Stimulated activated naive B cell treated with anti-CD40 and anti-IgM and Interleukin-4, amounts not matched to agents 10 μg/mL and 1 μg/mL and 100 μg/mL, for 72 hours (primary cell): ENCODE measurements at places on chromosomes 16 and 17.

- H3K4me1 ChIP-seq: peaks cover 11% of the 10 kb centered on the region
Observed at GRCh38 chr16:57695680-57696069, 1.1 kb downstream of the DRC7 start.

- H3K36me3 ChIP-seq: peaks cover 57% of the 10 kb centered on the region
- no peaks in the 10 kb centered on the region for H3K27me3 ChIP-seq
Observed at GRCh38 chr17:28345419-28346198, 10.0 kb downstream of the TNFAIP1 start.

GRCh38 chr16:89071686-89072547 lies 21.7 kb upstream of the ACSF3 start:
- peaks cover 21% of the 10 kb centered on the region for H3K4me1 ChIP-seq
- H3K36me3 ChIP-seq: no peaks in the 10 kb centered on the region
- no peak for DNase-seq
- H3K27me3 ChIP-seq: peaks cover 13% of the 10 kb centered on the region
- no peak overlapping the region for H3K4me3 ChIP-seq

DNA sequence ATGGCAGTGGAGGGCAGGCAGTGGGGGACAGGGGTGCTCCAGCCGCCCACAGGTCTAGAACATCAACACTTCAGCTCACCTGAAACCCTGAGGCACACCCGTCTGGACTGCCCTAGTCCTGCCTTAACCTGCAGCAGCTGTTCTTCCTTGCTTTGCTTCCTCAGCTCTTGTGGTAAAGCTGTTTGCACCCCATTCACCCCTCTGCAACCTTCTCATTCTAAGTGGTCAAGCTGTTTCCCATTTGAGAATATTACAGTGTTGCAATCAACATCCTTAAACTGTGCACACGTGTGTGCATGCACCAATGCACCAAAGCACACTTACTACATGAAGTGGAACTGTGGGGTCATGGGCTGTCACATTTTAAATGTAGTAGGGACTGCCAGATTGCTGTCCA lies 32.4 kb downstream of the SCNN1B start:
- H3K27me3 ChIP-seq: peaks cover 5% of the 10 kb centered on the region
- H3K4me1 ChIP-seq: peaks cover 12% of the 10 kb centered on the region
- no peak for DNase-seq
- peaks cover 2% of the 10 kb centered on the region for H3K36me3 ChIP-seq

DNA sequence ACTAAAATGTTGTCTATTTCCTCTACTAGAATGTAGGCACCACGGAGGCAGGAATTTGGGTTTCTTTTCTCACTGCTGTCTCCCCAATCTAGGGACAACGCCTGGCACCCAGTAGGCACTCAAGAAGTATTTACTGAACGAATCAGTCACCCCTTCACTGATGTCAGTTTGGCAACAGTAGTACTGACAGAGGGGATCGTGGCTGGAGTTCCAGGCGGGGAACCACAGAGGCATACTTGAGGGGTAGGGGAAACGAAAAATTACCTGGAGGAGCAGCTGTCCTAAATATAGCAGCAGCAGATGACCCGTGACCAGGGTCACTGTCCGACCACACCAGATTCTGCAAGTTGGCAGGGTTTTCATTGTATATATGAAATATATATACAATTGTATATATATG lies 33.3 kb downstream of the TRIM25 start:
- H3K4me1 ChIP-seq: peaks cover 11% of the 10 kb centered on the region
- no peak for DNase-seq
- H3K36me3 ChIP-seq: peaks cover 7% of the 10 kb centered on the region
- H3K27ac ChIP-seq: no peak overlapping the region
- H3K27me3 ChIP-seq: no peaks in the 10 kb centered on the region

GRCh38 chr17:69012895-69013805 lies 47.6 kb downstream of the ABCA9 start:
- H3K27me3 ChIP-seq: no peaks in the 10 kb centered on the region
- no peaks in the 10 kb centered on the region for H3K36me3 ChIP-seq
- H3K4me1 ChIP-seq: no peaks in the 10 kb centered on the region
- H3K27ac ChIP-seq: no peak overlapping the region
- DNase-seq: no peak

DNA sequence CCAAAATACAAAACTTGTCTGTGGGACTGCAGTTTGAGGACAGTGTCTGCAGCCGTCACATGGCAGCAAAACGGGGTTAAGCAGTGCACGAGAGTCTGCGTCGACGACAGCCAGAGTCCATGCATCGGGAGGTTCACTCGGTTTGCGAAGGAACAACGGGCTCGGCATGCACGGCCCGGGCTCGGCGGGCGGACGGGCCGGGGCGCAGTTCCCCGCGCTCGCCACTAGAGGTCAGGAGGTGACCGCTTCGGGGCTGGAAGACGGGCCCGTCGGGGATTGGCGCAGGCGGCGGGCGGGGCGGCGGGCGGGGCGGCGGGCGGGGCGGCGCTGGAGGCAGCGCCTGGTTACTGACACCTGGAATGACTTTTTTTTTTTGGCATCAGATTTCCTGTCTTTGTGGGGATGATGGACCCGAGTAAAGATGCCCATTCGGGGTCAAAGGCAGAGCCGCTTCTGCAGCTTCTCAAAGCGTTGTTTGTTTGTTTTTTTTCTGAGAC lies 6.5 kb downstream of the SCGB1C2 start:
- H3K27me3 ChIP-seq: peaks cover 10% of the 10 kb centered on the region
- DNase-seq: peak; percentile 79
- H3K4me1 ChIP-seq: peaks cover 4% of the 10 kb centered on the region
- no peak overlapping the region for H3K4me3 ChIP-seq

DNA sequence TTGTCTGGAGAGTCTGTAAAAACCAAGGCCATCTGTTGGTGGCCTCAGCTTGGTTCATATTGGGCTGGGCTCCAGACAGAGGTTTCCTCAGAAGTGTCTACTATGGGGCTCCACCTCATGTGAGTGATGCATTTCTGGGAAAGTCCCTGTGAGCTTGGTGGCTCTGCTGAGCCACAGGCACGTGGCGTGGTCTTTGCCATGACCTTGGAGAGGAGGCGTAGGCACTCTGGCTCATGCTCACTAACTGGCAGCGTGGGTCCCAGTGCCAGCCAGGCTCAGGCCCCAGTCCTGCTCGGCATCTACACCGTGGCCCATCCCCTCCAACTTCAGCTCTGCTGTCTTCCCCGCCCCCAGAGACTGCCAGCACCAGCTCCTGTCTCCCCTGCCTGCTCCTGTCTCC lies 10.7 kb upstream of the SMTNL2 start:
- H3K4me1 ChIP-seq: peaks cover 12% of the 10 kb centered on the region
- H3K27ac ChIP-seq: no peak overlapping the region
- H3K36me3 ChIP-seq: no peaks in the 10 kb centered on the region
- H3K27me3 ChIP-seq: peaks cover 31% of the 10 kb centered on the region

GRCh38 chr16:66274335-66275110 lies 92.0 kb upstream of the CDH5 start:
- H3K36me3 ChIP-seq: peaks cover 4% of the 10 kb centered on the region
- peaks cover 50% of the 10 kb centered on the region for H3K27me3 ChIP-seq
- peaks cover 7% of the 10 kb centered on the region for H3K4me1 ChIP-seq
- no peak overlapping the region for H3K27ac ChIP-seq
- DNase-seq: no peak

DNA sequence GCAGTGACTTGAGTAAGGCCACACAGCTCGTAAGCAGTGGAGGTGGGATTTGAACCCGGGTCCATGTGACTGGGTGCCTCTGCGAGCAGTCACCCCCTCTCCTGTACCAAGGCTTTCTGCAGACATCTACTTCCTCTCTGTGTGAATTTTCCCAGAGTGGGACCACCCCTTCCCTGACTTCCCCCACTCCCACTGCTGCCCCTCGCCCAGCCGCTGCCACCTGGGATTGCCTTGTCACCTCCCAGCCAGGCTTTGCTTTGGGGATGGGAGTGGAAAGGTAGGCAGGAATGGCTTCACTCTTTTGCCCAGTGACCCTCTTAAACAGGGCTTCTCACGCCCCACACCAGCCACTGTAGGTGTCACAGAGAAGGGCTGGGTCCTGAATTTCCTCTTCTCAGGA lies 105.2 kb upstream of the SEC14L1 start:
- no peak overlapping the region for H3K27ac ChIP-seq
- H3K4me3 ChIP-seq: no peak overlapping the region
- no peak for DNase-seq

DNA sequence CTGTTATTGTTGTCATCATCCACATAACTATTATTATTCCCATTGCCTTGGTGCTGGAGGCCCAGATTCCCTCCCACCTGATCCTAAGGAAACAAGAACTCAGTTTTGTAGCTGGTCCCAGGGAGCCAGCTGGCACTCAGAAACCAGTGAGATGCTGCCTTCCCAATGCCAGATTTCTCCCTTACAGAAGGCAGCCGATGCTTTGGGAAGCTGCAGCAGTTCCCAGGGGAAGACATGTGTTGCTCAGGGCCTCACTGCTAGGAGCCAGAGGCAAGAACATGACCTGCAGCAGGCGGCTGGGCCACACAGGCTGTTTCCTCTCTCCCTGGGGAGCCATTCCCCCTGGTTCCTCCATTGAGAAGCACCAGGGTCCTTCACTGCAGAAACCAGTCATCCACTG lies 59.9 kb upstream of the GRIN2A start:
- H3K4me1 ChIP-seq: peaks cover 9% of the 10 kb centered on the region
- DNase-seq: no peak

- H3K4me1 ChIP-seq: peaks cover 50% of the 10 kb centered on the region
- no peak overlapping the region for H3K4me3 ChIP-seq
- peaks cover 69% of the 10 kb centered on the region for H3K27me3 ChIP-seq
- peaks cover 8% of the 10 kb centered on the region for H3K36me3 ChIP-seq
- peak overlapping the region; percentile 84 for H3K27ac ChIP-seq
- DNase-seq: no peak
Observed at GRCh38 chr17:48720266-48721008, 1.9 kb downstream of the PRAC1 start.

DNA sequence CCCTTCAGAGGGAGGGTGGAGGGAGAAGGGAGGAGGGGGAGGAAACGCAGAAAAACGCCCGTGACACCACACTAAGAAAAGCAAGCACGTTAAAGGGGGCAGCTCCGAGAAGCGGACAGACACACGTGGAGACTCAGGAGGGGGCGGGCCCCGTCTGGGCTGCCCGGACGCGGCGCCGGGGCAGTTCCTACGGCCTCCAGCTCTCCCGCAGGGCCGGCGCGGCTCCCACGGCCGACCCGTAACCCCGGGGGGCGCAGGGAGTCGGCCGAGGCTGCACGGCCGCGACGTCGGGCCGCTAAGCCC lies 362 bp downstream of the KLHDC4 start:
- peaks cover 32% of the 10 kb centered on the region for H3K36me3 ChIP-seq
- H3K27ac ChIP-seq: peak overlapping the region; percentile 98
- H3K4me1 ChIP-seq: peaks cover 49% of the 10 kb centered on the region
- DNase-seq: no peak
- peak overlapping the region; percentile 98 for H3K4me3 ChIP-seq

GRCh38 chr16:50593410-50594150 lies 45.4 kb downstream of the NKD1 start:
- DNase-seq: no peak
- no peaks in the 10 kb centered on the region for H3K36me3 ChIP-seq
- H3K4me1 ChIP-seq: peaks cover 24% of the 10 kb centered on the region

DNA sequence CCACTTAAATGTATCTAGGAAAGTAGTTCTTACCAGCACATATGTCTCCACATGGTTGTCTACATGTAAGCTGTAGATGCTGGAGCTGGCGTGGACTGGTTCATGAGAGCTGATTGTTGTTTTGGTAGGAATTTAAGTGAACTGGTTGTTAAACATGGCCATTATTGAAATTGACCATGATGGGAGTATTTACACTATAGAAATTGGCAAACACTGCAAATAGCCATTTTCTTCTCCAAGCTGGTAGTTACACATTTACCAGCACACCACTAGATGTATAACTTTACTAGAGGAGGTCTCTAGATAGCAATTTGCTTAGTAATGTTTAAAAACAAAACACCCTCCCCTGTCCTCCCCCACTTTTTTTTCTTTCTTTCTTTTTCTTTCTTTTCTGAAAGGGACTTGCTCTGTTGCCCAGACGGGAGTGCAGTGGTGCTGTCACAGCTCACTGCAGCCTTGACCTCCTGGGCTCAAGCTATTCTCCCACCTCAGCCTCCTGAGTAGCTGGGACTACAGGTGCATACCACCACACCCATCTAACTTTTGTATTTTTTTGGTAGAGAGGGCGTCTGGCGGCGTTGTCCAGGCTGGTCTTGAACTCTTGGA lies 24.2 kb downstream of the IGSF6 start:
- no peak overlapping the region for H3K4me3 ChIP-seq
- DNase-seq: no peak
- no peaks in the 10 kb centered on the region for H3K27me3 ChIP-seq

- peaks cover 53% of the 10 kb centered on the region for H3K4me1 ChIP-seq
- H3K4me3 ChIP-seq: peak within 1 kb of the TSS; percentile 97
- H3K27ac ChIP-seq: peak within 1 kb of the TSS; percentile 99
- peak; percentile 89 for DNase-seq
Observed at GRCh38 chr16:1959269-1960039, at the start of gene NDUFB10. TSS of gene NDUFB10 (plus strand) at chr16:1959538. CDS start at chr16:1959625, 87 bp downstream.
